ENCODE measurements at places on chromosomes 3 and 15.
A peak's percentile ranks its signal among the peaks of the same experiment; 100 is the strongest.

- no peak for DNase-seq
These were observed 7.4 kb upstream of the EIF4A2 start for GRCh38 chr3:186775999-186776398.

DNA sequence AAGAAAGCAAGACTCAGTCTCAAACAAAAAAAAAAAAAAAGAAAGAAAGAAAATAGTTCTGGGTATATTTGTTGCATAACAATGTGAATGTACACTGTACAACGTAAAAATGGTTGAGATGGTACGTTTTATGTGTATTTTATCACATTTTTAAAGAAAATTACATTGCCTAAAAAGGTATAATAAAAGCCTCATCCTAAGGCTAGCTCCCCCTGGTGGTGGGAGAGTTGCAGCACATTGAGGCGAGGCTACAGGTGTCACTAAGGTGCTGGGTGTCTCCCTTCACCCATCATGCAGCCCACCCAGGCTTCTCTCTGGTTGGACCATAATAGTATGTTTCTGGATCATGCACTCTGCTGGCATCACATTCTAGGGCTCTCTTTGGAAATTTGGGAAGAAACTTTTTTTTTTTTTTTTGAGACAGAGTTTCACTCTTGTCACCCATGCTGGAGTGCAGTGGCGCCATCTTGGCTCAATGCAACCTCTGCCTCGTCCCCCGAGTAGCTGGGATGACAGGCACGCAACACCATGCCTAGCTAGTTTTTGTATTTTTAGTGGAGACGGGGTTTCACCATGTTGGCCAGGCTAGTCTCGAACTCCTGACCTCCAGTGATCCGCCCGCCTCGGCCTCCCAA lies 12.4 kb upstream of the RAB11A start:
- no peak for DNase-seq

- DNase-seq = peak; percentile 27
These were observed 76.9 kb downstream of the TRIM69 start for GRCh38 chr15:44813231-44813630.

DNA sequence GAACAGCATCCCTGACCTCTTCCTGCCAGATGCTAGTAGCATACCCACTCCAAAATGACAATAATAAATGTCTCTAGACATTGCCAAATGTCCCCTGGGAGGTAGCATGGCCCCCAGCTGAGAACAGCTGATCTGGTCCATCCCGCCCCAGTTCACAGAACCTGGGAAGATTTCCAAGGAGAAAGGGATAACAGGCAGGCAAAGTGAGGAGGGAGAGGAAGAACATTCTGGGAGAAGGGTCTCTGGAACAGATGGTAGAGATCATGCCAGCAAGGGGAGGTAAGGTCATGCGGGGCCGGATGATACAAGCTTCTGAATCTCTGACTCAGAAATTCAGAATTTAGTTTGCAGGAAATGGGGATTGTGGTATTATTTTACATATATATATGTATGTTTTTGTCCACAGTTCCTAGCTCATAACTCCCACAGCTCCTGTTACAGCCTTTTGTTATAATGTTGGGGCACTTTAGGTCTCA lies 192.7 kb downstream of the SUCLG2 start:
- no peak for DNase-seq

DNA sequence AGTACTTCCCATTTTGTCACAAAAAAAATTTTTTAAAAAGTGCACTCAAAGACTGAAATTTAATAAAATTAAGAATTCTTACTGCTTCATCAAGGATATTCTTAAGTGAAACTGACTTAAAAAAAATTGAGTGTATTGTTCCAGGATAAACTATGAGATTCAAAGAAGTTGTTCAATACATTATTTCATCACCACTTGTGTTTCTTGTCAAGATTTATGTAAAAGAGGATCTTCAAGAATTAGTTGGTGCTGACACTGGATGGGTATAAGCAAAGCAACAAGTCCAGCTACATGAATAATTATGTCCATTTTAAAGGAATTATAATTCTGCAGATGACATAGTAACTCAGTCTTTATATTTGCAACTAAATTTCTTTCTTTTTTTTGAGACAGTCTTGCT lies 4.3 kb upstream of the AP4E1 start:
- no peak for DNase-seq

- no peak for DNase-seq
These were observed 7.3 kb downstream of the VGLL4 start for GRCh38 chr3:11636394-11636770.

GRCh38 chr3:76352511-76353284 lies 567.3 kb upstream of the ZNF717 start:
- no peak for DNase-seq

DNA sequence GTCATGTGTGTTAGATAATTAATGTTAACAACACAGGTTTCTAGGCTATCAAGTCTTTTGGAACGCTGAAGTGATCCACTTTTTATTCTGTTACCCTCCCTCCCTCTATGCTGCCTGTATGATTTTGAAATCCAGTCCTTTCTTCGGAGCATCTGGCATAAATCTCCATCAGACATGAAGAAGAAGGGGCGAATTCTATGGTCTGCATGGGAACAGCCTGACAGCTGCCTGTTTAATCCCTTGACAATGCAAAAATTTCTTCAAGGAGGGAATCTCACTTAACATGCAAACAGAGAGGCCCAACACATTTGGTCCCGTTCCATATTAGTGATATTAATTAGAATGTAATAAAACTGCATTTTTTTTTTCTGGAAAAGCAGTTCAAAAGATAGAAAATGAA lies 145.2 kb downstream of the VGLL3 start:
- no peak for DNase-seq

DNA sequence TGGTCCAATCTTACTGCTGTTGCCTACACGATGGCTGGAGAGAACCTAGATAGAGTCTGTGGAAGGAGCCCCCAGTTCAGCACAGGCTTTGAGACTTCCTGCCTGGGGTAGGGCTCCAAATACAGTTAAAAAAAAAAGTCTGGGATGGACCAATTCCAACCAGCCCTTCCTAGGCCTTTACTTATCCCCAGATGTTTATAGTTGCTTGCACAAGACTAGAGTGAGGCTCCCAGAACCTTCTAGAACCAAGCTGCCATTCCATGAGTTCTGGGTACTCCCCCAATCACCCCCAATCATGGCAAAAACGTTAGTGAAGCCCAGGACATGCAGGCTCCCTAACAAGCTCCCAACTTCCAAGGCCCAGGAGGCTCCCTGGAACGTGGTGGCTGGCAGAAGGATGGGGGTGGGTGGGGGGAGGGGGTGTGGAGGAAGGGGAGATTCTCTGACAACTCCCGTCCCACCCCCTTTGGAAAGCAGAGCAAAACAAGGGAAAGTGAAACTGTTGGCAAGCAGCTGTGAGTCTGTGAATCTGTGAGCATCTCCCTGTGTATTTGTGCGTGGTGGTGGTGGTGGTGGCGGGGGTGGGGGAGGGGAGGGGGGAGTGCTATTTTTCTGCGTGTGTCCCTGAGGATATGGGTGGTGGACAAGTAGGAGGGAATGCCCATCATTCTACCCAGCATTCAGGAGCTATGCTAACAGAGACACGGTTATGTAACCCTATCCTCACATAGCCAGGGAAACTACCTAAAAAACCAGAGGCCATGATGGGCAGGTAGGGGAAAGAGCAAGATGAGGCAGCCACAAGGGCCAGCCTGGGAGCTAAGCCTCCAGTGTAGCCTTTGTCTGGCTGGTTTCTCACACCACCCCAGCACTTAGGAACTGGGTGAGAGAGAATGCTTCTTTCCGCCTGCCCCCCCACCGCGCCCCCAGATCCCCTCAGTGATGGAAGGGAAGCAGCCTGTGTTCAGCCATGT lies 2.0 kb downstream of the MST1R start:
- DNase-seq = no peak

- DNase-seq = no peak
These were observed 25.7 kb downstream of the DNAH12 start for GRCh38 chr3:57518276-57518915.

- DNase-seq = peak; percentile 43
These were observed 860 bp downstream of the RASA2 start for GRCh38 chr3:141487521-141488252.

GRCh38 chr3:141248064-141248463 lies 16.4 kb downstream of the PXYLP1 start:
- DNase-seq = no peak

DNA sequence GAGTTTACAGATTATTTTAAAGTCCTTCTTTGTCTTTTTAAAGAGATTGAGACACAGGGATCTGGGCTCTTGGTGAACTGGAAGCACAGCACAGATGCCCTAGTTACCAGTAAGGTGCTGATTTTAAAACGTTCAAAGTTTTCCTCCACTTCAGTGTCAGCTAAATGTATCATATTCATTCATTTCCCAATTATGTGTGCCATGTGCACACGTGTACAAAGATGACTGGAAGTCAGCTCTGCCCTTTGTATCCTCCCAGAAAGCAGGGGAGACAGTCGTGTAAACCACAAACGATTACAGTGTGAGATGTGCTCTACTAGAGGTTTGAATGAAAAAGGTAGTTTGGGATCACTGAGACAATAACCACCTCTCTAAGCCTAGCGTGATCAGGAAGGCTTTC lies 730 bp downstream of the ZKSCAN7 start:
- DNase-seq = no peak

GRCh38 chr3:5187920-5188418 lies 462 bp downstream of the EDEM1 start:
- DNase-seq = no peak

GRCh38 chr15:55928955-55929354 lies 64.5 kb downstream of the NEDD4 start:
- DNase-seq = no peak

DNA sequence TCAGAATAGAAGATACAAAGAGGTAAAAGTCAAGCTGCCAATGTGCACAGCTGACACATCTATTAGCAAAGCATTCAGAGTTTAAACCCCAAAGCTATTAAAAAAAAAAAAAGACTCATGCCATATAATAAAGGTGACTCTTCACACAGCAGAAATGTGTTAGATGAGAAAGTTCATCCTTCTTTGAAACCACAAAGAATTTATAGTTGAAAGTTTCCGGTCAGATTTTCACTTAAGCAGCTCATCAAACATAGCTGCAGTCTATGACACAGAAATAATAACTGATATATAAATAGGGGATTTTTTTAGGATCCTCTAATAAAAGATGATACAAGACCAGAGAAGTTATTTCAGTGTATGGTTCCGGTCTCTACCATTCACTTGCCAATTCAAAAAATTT lies 76.6 kb downstream of the WWTR1 start:
- DNase-seq = no peak

GRCh38 chr3:49656541-49657112 lies 17.5 kb upstream of the APEH start:
- DNase-seq = peak; percentile 75

DNA sequence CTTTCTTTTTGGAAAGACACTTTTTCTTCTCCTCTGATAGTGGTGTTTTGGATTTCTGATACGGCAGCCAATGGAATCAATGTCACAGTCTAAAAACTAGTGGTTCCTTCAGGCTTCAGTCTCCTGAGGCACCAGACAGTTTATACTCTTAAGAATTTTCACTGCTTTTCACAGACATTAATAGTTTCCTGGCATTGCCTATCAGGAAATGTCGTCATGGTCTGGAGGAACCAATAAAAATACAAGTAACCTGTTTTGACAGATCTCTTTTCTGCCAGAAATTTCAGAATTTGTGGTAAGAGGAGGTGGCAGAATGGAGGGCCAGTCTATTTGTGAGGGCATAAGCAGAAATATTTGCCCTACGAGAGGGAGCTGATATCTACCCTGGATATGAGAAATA lies 44.8 kb downstream of the FILIP1L start:
- peak; percentile 63 for DNase-seq

- no peak for DNase-seq
These were observed 88.2 kb downstream of the GPR156 start for GRCh38 chr3:120196812-120197211.

- DNase-seq = no peak
These were observed 317.0 kb downstream of the OCA2 start for GRCh38 chr15:27782125-27782524.

- no peak for DNase-seq
These were observed 1.8 kb upstream of the GSK3B start for GRCh38 chr3:120095979-120096426.

- no peak for DNase-seq
These were observed 42.9 kb upstream of the TSC22D2 start for GRCh38 chr3:150365132-150365604.

GRCh38 chr15:63553388-63553791 lies 43.8 kb upstream of the FBXL22 start:
- DNase-seq = no peak

DNA sequence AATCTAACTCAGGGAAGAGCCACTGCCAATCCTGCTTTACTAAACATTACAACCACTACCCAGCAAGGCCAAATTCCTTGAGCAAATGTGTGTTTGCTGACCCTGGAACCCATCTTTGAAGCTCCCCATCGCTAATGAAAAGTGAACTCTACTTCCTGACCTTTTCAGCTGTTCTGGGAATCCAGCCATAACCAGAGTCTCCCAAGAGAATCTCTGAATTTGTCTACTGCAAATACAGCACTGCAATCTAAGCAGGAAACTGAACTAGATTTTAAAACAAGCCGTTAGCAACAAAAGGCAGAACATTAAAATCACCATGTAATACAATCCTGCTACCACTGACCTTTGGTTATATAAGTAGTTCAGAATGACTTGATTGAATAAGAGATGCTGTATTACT lies 309.2 kb downstream of the MAGI1 start:
- no peak for DNase-seq

DNA sequence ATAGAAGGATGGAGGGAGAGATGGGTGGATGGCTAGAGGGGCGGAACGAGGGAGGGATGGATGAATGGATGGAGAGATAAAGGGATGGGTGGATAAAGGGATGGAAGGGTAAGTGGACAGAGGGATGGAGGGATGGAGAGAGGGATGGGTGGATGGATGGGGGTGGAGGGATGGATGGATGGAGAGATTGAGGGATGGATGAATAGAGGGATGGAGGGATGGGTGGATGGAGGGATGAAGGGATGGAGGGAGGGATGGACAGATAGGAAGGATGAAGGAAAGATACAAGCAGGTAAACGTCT lies 313.3 kb downstream of the UACA start:
- DNase-seq = no peak

- peak; percentile 90 for DNase-seq
These were observed 1.1 kb downstream of the TM6SF1 start for GRCh38 chr15:83108266-83109219.

DNA sequence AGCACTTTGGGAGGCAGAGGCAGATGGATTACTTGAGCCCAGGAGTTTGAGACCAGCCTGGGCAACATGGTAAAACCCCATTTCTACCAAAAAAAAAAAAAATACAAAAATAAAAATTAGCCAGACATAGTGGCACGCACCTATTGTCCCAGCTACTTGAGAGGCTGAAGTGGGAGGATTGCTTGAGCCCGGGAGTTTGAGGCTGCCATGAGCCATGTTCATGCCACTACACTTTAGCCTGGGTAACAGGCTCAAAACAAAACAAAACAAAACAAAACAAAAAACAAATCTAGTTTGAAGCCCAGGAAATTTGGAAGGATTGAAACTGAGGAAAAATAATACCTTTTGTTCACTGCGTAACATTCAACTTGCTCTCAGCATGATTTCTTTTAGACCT lies 16.6 kb downstream of the TMOD3 start:
- DNase-seq = no peak
